ENCODE measurements at places on chromosomes 12 and 14. TPM values are rescaled to one million over a fixed set of nuclear protein-coding genes. Genes with fewer than 3 reads are reported as not detected.

INSM2 gene
- total RNA-seq = 2.3 TPM

- DNase-seq = no peak
- no peak overlapping the region for H3K27ac ChIP-seq
- no peaks in the 10 kb centered on the region for H3K27me3 ChIP-seq
- no peaks in the 10 kb centered on the region for H3K4me1 ChIP-seq
Observed at GRCh38 chr12:89789862-89790261, 81.2 kb upstream of the ATP2B1 start.

KRT75 gene
- total RNA-seq = not detected

GRCh38 chr14:33404054-33404453 lies 465.4 kb downstream of the NPAS3 start:
- no peak overlapping the region for H3K4me3 ChIP-seq
- no peaks in the 10 kb centered on the region for H3K4me1 ChIP-seq
- H3K36me3 ChIP-seq = no peaks in the 10 kb centered on the region

GRCh38 chr12:114944736-114945135 lies 260.8 kb upstream of the TBX3 start:
- H3K27me3 ChIP-seq = no peaks in the 10 kb centered on the region
- H3K36me3 ChIP-seq = no peaks in the 10 kb centered on the region
- H3K4me1 ChIP-seq = no peaks in the 10 kb centered on the region
- H3K4me3 ChIP-seq = no peak overlapping the region

DNA sequence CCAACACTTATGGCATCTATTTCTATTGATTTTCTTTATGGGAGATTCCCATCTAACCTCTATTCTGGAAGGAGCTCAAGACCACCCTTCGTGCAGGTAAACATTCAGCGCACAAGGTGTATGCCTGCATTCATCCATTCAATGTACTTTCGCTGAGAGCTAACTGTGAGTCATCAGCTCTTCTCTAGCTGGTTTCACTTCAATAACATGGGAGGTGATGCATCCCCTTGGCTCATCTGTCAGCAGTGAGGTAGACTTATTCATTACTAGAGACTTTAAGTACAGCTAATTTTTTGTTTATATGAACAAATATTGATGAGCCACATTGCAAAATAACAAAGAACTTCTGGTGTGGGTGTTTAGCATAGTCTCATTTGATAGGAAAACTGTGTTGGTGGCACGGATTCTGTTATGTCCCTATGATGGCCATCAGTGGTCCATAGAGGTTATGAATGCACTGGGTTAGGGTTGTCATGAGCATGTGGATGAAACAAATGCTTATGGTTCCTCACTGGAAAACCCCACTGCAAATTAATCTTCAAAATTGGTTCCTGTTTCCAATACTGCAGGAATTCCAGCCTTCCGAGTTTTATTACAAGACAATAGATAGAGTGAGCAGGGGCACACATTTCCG lies 1151.0 kb downstream of the BCL11B start:
- DNase-seq = no peak
- no peak overlapping the region for H3K27ac ChIP-seq
- no peak overlapping the region for H3K4me3 ChIP-seq
- no peaks in the 10 kb centered on the region for H3K36me3 ChIP-seq
- no peaks in the 10 kb centered on the region for H3K27me3 ChIP-seq

UNG gene
- 80.2 TPM for total RNA-seq

DNA sequence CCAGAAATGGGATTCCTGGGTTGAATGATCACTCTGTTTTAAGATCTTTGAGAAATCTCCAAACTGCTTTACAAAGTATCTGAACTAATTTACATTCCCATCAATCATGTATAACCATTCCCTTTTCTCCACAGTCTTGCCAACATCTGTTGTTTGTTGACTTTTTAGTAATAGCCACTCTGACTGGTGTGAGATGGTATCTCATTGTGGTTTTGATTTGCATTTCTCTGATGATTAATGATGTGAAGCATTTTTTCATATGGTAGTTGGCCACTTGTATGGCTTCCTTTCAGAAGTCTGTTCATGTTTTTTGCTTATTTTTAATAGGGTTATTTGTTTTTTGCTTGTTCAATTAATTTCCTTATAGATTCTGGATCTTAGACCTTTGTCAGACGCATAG lies 211.8 kb upstream of the AVPR1A start:
- no peak overlapping the region for H3K4me3 ChIP-seq
- no peak for DNase-seq
- no peaks in the 10 kb centered on the region for H3K36me3 ChIP-seq
- H3K27me3 ChIP-seq = no peaks in the 10 kb centered on the region
- no peak overlapping the region for H3K27ac ChIP-seq

DNA sequence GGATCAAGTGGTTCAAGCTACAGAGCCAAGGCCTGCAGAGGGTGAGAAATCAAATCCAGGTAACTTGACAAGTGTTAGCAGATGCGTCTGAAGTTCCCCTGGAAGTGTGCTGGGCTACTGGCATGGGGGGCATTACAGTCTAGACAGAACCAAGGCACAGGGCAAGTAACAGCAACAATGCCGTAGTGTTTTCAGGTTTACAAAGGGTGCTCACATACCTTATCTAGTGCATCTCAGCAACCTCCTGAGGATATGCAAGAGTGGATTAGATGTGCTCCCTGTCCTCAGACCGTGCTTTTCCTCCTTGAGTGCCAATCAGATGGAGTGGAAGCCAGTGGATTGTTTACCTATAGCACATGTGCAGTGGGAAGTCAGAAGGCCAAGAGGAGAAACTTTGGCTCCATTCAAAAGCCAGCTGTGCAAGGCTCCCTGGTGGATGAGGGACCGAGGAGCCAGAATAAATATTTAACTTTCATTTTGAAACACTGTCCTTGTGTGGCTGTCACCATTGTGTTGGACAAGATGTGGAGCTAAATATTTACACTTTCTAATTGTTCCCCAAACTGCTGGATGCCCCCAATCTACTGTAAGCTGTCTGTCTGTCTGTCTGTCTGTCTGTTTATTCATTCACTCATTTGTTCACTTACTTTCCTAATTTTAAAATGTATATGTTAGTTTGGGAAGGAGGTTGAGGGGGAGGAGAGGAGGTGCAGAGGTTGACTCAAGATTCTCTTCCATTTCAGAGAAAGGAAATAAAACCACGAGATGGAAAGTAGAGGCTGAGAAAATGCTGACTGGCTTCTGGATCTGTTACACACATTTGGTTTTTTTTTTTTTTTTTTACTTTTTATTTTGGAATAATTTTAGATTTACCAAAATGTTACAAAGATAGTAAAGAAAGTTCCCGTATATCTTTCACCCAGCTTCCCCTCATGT lies 184.0 kb upstream of the PARP11 start:
- H3K27ac ChIP-seq = no peak overlapping the region
- no peaks in the 10 kb centered on the region for H3K4me1 ChIP-seq
- no peak for DNase-seq
- no peak overlapping the region for H3K4me3 ChIP-seq
- H3K27me3 ChIP-seq = no peaks in the 10 kb centered on the region

DNA sequence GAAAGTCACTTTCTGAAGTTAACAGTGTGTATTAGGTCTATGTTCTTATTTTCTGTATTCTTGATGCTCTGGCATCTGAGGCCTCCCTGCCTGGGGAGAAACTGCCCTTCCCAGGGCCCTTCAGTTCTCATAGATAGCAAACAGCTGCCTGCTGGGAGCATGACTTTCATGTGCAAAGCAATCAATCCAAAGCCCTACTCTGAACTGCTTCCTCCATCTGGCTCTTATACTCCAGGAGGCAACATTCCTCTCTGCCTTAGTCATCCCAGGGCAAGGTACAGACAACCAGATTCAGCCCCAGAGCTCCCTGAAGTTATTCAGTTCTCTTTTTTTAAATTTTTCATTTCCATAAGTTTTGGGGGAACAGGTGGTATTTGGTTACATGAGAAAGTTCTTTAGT lies 41.7 kb upstream of the RIN3 start:
- H3K36me3 ChIP-seq = no peaks in the 10 kb centered on the region
- no peak overlapping the region for H3K27ac ChIP-seq
- H3K4me3 ChIP-seq = no peak overlapping the region

USP44 gene
- total RNA-seq = 22.4 TPM

- no peaks in the 10 kb centered on the region for H3K27me3 ChIP-seq
- H3K4me3 ChIP-seq = no peak overlapping the region
Observed at GRCh38 chr12:5188472-5188871, 144.8 kb downstream of the KCNA5 start.

DNA sequence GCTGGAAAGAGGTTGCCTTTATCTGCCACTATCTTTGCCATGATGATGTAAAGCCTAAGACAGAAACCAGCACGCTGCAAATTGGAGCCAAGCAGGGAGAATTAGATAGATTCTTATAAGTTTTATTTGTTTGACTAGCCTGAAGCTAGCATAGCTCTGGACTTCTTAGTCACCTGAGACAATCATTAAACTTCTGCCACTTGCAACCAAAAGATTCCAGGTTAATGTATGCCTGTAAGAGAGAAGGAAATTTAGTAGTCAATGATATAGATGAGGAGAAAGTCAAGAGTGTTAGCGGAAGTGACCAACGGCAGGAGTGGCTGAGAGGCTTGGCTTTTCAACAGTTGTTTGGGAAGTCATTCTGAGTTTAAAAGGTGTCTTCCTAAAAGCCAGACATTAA lies 1106.6 kb downstream of the VRK1 start:
- H3K4me1 ChIP-seq = no peaks in the 10 kb centered on the region
- H3K4me3 ChIP-seq = no peak overlapping the region
- H3K27ac ChIP-seq = no peak overlapping the region
- DNase-seq = no peak

GRCh38 chr14:23694085-23694948 lies 58.2 kb downstream of the DHRS2 start:
- H3K36me3 ChIP-seq = no peaks in the 10 kb centered on the region
- peaks cover 46% of the 10 kb centered on the region for H3K4me1 ChIP-seq
- H3K27me3 ChIP-seq = no peaks in the 10 kb centered on the region
- H3K4me3 ChIP-seq = no peak overlapping the region
- no peak for DNase-seq
- H3K27ac ChIP-seq = no peak overlapping the region

DNA sequence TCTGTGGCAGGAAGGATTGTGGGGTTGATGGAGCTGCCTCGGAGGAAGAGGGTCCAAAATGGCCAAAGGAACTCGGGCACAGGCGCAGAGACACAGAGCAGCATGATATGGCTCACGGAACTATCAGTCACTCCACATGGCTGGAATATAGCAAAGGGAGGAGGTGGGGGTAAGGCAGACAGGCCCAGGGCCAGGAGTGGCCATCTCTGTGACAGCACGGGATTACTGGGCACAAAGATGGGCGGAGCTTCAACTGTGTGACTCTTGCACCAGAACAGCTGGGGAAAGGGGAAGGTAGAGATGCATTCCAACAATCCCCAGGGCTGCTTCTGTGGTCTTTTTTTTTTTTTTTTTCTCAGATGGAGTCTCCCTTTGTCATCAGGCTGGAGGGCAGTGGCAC lies 24.8 kb upstream of the EML1 start:
- DNase-seq = no peak
- no peak overlapping the region for H3K4me3 ChIP-seq
- H3K36me3 ChIP-seq = no peaks in the 10 kb centered on the region
- H3K4me1 ChIP-seq = no peaks in the 10 kb centered on the region

DNA sequence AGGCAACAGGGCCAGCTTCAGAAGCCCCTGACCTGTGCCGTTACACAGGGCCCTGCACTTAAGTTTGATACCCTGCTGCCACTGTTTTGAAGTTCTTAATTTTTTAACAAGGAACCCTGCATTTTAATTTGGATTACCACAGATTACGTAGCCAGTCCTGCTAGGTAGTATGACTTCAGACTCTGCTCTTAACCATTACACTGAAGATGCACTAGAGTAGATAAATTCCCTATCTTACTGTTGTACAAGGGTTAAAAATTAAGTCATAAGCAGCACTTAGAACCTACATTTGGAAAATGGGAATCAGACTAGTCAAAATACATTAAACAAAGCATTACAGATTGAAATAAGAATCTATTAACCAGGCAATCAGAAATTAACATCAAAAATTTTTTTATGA lies 2.3 kb downstream of the GNPNAT1 start:
- H3K27me3 ChIP-seq = no peaks in the 10 kb centered on the region
- peak overlapping the region; percentile 48 for H3K27ac ChIP-seq
- DNase-seq = no peak
- peaks cover 11% of the 10 kb centered on the region for H3K4me1 ChIP-seq

BATF gene
- total RNA-seq = 0.63 TPM

GPN3 gene
- total RNA-seq = 41.8 TPM
